ENCODE measurements at places on chromosomes 2 and 18. TPM values are rescaled to one million over a fixed set of nuclear protein-coding genes. Genes with fewer than 3 reads are reported as not detected.

GRCh38 chr2:120402508-120402907, 56.6 kb downstream of the INHBB start:
- no peaks in the 10 kb centered on the region for H3K4me1 ChIP-seq
- H3K4me3 ChIP-seq, result no peak overlapping the region
- no peaks in the 10 kb centered on the region for H3K36me3 ChIP-seq
- peak; percentile 52 for DNase-seq
- H3K27me3 ChIP-seq, result peaks cover 9% of the 10 kb centered on the region

DNA sequence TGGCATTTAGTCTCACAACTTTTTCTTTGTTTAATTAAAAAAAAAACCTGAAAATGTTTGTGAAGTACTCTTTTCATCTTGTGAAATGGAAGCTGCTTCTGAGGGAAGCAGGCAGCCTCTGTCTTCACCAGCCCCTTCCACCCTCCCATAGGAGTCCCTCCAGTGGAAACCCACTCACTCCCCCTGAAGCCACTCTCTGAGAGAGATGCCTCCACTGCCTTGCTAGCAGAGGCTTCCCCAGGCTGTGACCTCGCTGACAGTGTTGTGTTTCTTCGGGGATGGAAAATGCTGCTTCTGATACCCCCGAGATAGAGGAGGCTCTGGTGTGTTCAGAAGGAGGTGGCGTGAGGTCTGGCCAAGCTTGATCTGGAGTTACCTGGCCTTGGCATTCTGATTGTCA, 59.9 kb downstream of the SH3RF3 start:
- no peak for DNase-seq
- H3K4me1 ChIP-seq, result peaks cover 16% of the 10 kb centered on the region
- no peak overlapping the region for H3K27ac ChIP-seq
- no peaks in the 10 kb centered on the region for H3K36me3 ChIP-seq
- H3K27me3 ChIP-seq, result no peaks in the 10 kb centered on the region

The SGPP2 gene
- 27.3 TPM for total RNA-seq

DNA sequence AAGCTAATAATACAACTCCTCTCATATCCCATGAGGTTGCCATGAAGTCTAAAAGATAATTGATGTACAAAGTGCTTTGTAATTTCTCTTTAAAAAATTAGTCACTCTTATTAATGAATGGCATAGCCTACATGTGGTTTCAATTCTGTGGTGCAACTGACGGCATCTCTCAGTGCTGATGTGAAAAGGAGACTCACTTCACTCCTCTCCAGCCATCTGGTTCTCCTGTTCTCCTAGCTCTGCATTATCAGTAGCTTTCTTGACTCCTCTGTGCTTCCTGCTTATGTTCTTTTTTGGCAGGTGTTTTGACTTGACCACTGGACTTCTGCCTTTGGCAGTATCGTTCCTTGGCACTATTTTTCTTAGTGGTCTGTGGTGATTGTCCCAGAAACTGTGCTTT, 134.9 kb upstream of the ZFP36L2 start:
- no peak for DNase-seq
- H3K27ac ChIP-seq, result no peak overlapping the region
- H3K27me3 ChIP-seq, result no peaks in the 10 kb centered on the region
- no peak overlapping the region for H3K4me3 ChIP-seq

GRCh38 chr2:205655779-205656456, 26.4 kb upstream of the NRP2 start:
- no peaks in the 10 kb centered on the region for H3K27me3 ChIP-seq
- no peaks in the 10 kb centered on the region for H3K36me3 ChIP-seq
- no peak overlapping the region for H3K4me3 ChIP-seq

- H3K36me3 ChIP-seq, result peaks cover 6% of the 10 kb centered on the region
- H3K4me3 ChIP-seq, result no peak overlapping the region
- peaks cover 6% of the 10 kb centered on the region for H3K4me1 ChIP-seq
Measured at GRCh38 chr2:168559187-168559586, 103.1 kb downstream of the CERS6 start.

The SP5 gene
- not detected for total RNA-seq

The ABCB11 gene
- 0.26 TPM for total RNA-seq

The BUB1 gene
- total RNA-seq, result 7.7 TPM

The LNPK gene
- 24.2 TPM for total RNA-seq

The PPP4R3B gene
- 65.5 TPM for total RNA-seq

The CAPN14 gene
- 0.70 TPM for total RNA-seq

The PELI1 gene
- 72.3 TPM for total RNA-seq

- H3K36me3 ChIP-seq, result no peaks in the 10 kb centered on the region
- DNase-seq, result peak; percentile 73
- H3K27me3 ChIP-seq, result no peaks in the 10 kb centered on the region
- H3K4me3 ChIP-seq, result no peak overlapping the region
- peak overlapping the region; percentile 90 for H3K27ac ChIP-seq
Measured at GRCh38 chr2:196233021-196233804, 61.8 kb upstream of the STK17B start.

The SERPINB13 gene
- 16.3 TPM for total RNA-seq

The DYNC1I2 gene
- total RNA-seq, result 78.7 TPM

DNA sequence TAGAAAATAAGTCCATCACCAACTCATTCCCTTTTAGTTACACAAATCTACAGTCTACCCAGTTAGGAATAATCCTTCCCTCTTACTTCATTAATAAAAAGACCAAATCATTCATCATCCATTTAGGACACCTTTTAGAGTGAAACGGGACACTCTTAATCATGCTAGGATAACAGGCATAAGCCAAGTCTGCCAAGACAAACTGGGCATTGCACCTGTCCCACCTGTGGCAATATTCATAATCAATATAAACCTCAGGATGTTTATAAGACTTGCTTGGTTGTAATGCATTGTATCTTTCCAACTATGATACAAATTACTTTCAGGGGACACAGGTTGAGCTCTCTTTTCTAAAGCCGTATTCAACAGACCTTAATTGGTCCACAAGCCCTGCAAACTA, 82.7 kb upstream of the SH3BP4 start:
- H3K4me1 ChIP-seq, result peaks cover 3% of the 10 kb centered on the region
- DNase-seq, result no peak
- no peaks in the 10 kb centered on the region for H3K27me3 ChIP-seq
- H3K4me3 ChIP-seq, result no peak overlapping the region
- no peak overlapping the region for H3K27ac ChIP-seq

DNA sequence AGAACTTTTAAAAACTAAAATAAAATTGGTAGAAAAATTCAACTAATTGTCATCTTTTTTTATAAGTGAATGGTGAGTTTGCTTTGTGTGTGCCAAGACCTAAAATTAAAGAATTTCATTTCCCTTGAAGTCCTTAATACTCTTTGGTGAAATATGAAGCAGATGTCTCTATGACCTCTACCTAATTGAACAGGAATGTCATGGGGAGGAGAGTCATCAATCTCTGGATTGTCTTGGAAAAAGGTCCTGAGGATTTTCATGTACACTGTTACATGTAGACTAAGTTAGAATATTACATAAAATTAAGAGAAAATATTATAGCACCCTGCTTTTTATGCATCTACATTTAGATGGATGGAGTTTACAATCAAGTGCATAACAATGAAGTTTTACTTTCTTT, 177.9 kb upstream of the LRP1B start:
- no peaks in the 10 kb centered on the region for H3K4me1 ChIP-seq
- no peak overlapping the region for H3K27ac ChIP-seq
- H3K36me3 ChIP-seq, result no peaks in the 10 kb centered on the region

- peak; percentile 48 for DNase-seq
- no peak overlapping the region for H3K4me3 ChIP-seq
- H3K36me3 ChIP-seq, result no peaks in the 10 kb centered on the region
Measured at GRCh38 chr18:12302391-12303147, 5.5 kb upstream of the TUBB6 start.

- no peaks in the 10 kb centered on the region for H3K27me3 ChIP-seq
- no peaks in the 10 kb centered on the region for H3K36me3 ChIP-seq
- no peaks in the 10 kb centered on the region for H3K4me1 ChIP-seq
- no peak overlapping the region for H3K27ac ChIP-seq
Measured at GRCh38 chr2:11998626-11999378, 252.4 kb downstream of the LPIN1 start.

DNA sequence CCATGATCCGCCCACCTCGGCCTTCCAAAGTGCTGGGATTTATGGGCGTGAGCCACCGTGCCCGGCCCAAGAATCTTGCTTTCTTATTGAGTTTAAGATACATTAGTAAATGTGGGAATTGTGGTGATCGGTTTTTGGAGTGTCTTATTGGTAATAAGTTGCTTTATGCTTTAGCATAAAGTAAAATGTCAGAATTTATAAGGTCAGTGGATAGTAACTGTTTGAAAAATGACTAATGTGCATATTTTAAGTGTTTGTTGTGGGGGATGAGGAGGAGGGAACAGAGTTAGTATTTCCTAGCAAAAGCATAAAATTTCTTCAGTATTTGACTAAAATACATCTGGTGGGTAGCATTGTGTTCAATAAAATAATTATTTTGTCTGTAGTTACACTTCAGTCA, 77.4 kb downstream of the SLC39A10 start:
- H3K27ac ChIP-seq, result no peak overlapping the region
- DNase-seq, result no peak
- H3K4me3 ChIP-seq, result no peak overlapping the region

The IL36RN gene
- 42.7 TPM for total RNA-seq

GRCh38 chr18:35344736-35345459, 678 bp upstream of the ZNF24 start:
- H3K27ac ChIP-seq, result peak overlapping the region; percentile 99
- no peak for DNase-seq
- H3K36me3 ChIP-seq, result peaks cover 8% of the 10 kb centered on the region
- H3K4me3 ChIP-seq, result peak overlapping the region; percentile 88

The EFEMP1 gene
- total RNA-seq, result 145 TPM

DNA sequence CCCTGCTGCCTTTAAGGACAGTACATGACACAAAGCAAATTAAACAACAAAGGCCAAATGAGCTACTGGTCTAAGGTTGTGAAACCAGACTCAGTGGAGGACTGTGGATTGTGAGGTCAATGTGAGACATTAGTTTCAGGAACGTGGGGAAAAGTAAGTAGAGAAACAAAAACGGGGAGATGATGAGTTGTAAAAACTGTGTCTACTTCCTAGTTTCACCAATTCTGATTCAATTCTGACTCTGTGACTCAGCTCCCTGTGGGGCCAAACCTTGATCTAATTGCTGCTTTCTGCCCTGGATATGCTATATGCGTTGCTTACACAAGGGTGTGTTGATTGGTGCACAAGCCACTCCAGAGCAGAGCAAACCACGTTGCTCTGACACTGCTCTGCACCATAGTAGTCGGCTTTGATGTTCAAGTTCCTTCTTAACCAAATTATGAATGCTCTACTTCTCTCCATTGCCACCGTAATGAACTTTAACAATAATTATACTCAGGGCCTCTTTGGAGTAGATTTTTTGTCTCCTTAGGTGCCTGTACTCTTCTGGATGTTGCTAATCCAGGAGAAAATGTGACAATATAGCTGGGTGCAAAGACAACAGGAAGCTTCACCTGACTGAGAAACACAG, 1640.1 kb upstream of the CELF4 start:
- no peak overlapping the region for H3K4me3 ChIP-seq
- DNase-seq, result no peak
- H3K4me1 ChIP-seq, result no peaks in the 10 kb centered on the region
- H3K27ac ChIP-seq, result no peak overlapping the region
- H3K36me3 ChIP-seq, result no peaks in the 10 kb centered on the region

DNA sequence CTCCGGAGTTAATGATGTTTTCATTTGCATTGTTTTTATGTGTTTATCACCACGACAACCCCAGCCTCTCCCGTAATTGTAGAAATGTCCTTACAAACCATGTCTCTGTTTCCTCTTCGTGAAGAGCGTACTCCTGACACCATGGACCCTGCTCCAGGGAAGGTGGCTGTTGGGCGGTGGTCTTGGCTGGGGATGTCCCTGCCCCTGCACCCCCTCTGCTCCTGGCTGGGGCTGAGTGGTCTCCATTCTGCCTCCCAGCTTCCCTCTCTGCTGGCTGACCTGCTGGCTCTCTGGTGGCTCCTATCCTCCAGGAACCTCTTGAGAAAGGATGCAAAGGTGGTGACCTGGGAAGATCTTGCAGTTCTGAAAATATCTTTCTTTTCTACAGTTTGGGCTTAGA, 81.1 kb downstream of the ASB1 start:
- H3K4me1 ChIP-seq, result no peaks in the 10 kb centered on the region
- no peaks in the 10 kb centered on the region for H3K27me3 ChIP-seq
- H3K4me3 ChIP-seq, result no peak overlapping the region
- H3K27ac ChIP-seq, result no peak overlapping the region
- H3K36me3 ChIP-seq, result no peaks in the 10 kb centered on the region

The FIGN gene
- 1.9 TPM for total RNA-seq

DNA sequence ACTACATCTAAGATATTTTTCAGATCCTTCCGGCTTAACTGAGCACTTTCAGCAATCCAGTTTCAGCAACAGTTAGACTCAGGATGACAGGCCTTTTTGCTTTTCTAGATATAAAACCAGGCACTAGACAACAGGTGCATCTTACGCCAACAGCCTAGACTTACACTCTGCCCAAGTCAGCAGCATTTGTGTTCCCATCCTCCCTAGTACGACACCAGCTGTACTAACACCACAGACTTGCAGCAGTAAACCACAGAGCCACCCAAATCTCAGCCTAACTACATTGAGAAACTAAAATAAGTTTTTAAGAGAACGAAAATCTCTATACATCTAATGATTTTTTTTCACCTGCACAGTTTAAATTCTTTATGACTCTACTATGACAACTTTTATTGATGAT, 89.9 kb upstream of the DNMT3A start:
- no peak overlapping the region for H3K4me3 ChIP-seq
- H3K27ac ChIP-seq, result no peak overlapping the region
- DNase-seq, result no peak
- no peaks in the 10 kb centered on the region for H3K27me3 ChIP-seq
- no peaks in the 10 kb centered on the region for H3K4me1 ChIP-seq

DNA sequence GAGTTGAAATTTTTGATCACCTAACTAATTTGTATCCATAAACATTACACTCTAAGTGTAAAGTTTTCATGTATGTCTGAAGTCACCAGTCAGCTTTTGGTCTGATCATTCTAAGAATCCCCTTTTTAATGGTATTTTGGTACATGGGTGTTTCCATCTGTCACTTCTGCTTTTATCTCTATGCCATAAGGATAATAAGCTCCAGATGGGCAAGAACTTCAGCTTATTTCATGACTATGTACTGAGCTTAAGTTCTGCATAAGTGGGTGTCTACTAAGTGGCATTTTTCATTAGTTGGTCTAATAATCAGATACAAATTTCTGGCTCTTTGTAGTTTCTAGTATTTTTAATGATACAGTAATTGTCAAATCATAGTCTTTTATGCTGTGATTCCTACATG, 20.4 kb downstream of the UBXN4 start:
- no peaks in the 10 kb centered on the region for H3K4me1 ChIP-seq
- DNase-seq, result no peak
- no peak overlapping the region for H3K4me3 ChIP-seq
- no peaks in the 10 kb centered on the region for H3K27me3 ChIP-seq
- H3K36me3 ChIP-seq, result peaks cover 92% of the 10 kb centered on the region

DNA sequence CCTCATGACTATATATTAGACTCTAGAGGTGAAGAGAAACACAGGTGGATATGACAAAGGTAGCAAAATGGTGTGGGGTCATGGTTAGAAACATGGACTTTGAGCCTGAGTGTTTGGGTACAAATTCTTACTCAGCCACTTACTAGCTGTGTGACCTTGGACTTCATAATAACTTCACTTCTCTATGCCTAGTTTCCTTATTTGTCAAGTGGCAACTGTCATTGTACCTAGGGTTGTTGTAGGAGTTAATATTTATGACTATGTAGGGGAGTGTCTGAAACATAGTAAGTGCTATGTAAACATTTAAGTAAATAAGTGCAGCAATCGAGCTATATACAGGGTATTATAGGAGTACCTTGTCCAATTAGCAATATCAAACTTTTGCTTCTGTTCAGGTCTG, 49.7 kb upstream of the RAPH1 start:
- H3K4me1 ChIP-seq, result peaks cover 42% of the 10 kb centered on the region
- H3K27me3 ChIP-seq, result no peaks in the 10 kb centered on the region
- no peak overlapping the region for H3K27ac ChIP-seq
- no peak for DNase-seq

The GDF7 gene
- total RNA-seq, result 1.9 TPM

The ITPRIPL1 gene
- 0.86 TPM for total RNA-seq

The GALR1 gene
- not detected for total RNA-seq
